Myometrial cell (primary cell): ENCODE measurements at places on chromosomes 11 and 22. TPM values are rescaled to one million over a fixed set of nuclear protein-coding genes. Genes with fewer than 3 reads are reported as not detected.

The TP53AIP1 gene
- total RNA-seq, result not detected in 2 replicates

The OR52E8 gene
- total RNA-seq, result not detected in 2 replicates

The KBTBD3 gene
- 1.4 and 4.1 TPM in 2 replicates for total RNA-seq

The CRYBB1 gene
- not detected in 2 replicates for total RNA-seq

The SHANK2 gene
- 0.58 and 1.1 TPM in 2 replicates for total RNA-seq
